ENCODE measurements at places on chromosomes 2 and 18.

- no peak for DNase-seq
Observed at GRCh38 chr2:188623995-188624643, 332.4 kb downstream of the GULP1 start.

DNA sequence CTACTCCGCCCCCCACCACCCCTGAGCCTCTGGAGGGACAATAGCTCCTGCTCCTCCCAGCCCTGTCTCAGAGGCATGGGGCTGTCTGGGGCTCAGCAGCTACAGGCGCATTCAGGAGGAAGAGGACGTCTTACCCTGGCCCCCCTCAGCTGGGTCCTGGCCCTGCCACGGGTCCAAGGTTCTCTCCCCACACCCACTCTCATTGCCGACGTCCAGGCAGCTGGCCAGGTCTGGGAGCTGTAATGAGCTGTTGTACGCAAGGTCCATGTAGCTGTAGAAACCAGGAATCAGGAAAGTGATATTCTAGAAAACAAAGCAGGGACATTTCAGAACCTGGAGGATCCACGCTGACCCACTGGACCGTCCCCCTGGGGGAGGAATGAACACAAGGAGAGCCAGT, 13.5 kb downstream of the PASK start:
- DNase-seq = no peak

GRCh38 chr2:165718610-165719210, 75.3 kb downstream of the GALNT3 start:
- DNase-seq = no peak

DNA sequence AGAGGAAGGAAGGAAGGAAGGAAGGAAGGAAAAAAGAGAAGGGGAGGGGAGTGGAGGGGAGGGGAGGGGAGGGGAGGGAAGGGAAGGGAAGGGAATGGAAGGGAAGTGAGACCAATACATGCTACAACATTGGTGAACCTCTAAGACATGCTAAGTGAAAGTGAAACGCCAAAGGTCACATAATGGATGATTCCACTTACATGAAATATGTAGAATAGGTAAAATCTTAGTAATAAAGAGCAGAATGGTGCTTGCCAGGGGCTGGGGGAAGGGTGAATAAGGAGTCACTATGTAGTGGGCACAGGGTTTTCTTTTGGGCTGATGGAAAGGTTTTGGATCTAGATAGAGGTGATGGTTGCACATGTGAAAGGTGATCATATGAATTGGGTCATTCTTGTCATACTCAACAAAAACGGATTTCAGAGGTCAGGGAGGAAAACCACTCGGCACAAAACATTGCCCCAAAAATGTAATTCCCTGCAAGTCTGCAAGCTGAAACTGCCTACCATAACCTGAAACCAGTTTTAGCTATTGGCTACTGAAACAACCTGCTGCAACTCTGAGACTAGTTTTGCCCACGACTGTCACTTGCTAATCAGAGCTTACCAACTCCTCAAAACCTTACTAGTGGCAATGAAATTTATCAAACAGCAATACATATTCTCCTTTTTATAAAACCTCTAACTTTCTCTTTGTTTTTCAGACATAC, 59.2 kb downstream of the CCDC141 start:
- DNase-seq = no peak

GRCh38 chr2:175166216-175166824, 1.7 kb downstream of the ATF2 start:
- no peak for DNase-seq

GRCh38 chr2:8636041-8636491, 45.8 kb upstream of the ID2 start:
- no peak for DNase-seq

DNA sequence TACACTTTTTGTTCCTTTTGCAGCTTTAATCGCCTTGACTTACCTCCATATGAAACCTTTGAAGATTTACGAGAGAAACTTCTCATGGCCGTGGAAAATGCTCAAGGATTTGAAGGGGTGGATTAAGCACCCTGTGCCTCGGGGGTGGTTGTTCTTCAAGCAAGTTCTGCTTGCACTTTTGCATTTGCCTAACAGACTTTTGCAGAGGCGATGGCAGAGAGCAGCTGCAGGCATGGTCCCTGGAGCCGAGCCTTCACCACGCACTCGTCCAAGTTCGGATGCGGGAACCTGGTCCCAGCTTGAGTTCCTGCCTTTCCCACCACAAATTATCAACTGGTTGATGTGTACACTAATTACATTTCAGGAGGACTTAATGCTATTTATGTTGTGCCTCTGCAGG, 232.7 kb downstream of the ALPK2 start:
- DNase-seq = no peak

DNA sequence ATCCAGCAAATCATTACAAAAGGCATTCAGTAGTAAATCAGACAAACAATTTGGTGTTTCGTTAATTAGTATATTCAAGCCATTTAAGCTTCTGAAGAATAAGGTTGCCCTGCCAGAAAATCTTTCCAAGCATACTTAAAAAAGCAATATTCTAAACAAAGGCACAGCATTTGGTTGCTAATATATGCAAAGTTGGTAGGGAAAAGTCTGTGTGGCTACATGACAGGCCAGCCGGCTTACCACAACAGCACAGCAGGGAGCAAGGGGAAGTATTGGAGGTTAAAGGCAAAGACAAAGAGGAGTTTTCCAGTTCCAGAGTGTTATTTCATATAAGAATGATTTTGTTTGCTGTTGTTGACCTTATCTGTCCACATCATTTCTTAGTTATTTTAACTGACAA, 282.3 kb downstream of the MBD5 start:
- no peak for DNase-seq

DNA sequence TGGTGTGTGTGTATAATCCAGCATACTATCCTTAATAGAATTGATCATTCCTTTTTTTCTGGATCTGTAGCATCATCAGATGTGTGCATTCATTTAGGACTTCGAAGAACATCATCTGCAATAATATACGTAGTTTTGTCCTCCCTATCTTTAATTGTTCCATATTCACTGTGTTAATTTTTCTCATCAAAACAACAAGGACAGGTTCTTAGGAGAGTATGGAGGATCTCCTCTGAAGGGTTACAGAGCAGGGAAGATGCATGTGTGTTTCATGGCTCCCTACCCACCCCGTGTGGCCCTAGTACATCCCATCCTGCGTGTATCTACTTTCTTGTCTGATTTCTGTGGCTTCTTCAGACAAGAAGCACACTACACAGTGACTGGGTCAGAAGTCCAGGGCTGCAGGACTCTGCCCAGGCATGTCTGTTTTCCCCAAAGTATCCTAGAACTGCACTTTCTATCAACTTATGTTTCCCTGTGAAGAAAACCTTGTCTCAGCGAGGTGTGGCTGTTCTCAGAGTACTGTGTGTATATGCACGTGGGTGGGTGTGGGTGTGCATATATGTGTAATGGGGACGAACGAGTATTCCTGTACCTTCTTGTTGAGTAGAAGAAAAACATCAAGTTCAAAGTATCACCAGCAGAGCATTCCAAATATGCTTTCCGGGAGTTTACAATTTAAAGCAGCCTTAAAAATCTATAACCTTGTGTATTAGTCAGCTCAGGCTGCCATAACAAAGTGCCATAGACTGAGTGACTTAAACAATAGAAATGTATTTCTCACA, 220.4 kb upstream of the FOSL2 start:
- no peak for DNase-seq

- no peak for DNase-seq
Observed at GRCh38 chr2:44965684-44966083, 24.2 kb downstream of the SIX3 start.

DNA sequence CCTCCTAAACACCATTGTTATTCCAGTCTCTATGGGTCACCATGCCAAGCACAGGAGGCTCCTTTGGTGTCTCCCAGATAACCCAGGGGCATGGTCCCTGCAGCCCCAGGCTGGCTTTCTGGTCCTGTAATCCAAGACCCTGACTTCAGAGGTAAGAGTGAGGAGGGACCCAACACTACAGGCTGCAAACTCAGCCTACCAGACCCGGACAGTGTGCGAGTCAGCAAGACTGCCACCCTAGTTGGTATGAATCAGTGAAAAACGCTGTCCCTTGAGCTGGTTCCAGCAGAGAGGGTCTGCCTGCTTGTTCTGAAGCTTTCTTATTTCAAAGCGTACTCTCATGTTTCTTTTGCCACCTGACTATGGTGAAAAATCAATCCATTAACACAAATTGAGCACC, 47.6 kb upstream of the ZFP36L2 start:
- no peak for DNase-seq

DNA sequence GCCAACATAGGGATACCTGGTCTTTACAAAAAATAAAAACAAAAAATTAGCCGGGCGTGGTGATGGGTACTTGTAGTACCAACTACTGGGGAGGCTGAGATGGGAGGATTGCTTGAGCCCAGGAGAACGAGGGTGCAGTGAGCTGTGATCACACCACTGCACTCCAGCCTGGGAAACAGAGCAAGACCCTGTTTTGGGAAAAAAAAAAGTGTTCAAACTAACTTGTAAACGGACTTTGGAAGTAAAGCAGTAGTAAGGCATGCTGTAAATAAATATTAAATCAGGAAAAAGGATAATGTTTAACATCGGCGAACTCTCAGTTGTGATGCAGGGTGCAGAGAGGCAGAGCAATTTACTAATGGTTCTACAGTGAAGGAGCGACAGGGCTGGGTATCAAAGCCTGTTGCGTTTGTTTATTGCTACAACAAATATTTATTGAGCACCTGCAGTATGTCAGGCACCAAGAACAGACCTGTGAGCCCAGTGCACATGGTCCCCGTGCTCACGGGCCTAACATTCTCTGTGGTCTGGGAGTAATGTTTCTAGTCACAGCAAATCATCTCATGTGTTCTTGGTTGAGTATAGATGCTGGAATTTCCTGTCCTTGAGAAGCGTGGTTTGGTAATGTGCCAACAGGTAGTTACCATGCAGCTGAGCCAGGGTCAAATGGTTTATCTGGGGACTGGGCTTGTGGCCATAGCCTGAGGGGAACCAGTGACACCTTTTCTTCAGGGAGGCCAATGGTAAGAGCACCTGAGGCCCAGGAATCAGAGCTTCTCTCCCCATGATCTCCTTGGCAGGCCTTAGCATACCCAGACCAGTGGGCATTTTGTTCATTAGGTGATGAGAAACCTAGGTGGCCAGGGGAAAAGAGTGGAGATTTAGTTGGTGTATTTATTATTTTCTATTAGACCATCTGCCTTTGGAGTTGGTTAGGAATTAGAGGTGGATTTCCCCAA, 27.9 kb upstream of the GREB1 start:
- no peak for DNase-seq

GRCh38 chr2:118940486-118941120, 1.4 kb upstream of the MARCO start:
- no peak for DNase-seq

DNA sequence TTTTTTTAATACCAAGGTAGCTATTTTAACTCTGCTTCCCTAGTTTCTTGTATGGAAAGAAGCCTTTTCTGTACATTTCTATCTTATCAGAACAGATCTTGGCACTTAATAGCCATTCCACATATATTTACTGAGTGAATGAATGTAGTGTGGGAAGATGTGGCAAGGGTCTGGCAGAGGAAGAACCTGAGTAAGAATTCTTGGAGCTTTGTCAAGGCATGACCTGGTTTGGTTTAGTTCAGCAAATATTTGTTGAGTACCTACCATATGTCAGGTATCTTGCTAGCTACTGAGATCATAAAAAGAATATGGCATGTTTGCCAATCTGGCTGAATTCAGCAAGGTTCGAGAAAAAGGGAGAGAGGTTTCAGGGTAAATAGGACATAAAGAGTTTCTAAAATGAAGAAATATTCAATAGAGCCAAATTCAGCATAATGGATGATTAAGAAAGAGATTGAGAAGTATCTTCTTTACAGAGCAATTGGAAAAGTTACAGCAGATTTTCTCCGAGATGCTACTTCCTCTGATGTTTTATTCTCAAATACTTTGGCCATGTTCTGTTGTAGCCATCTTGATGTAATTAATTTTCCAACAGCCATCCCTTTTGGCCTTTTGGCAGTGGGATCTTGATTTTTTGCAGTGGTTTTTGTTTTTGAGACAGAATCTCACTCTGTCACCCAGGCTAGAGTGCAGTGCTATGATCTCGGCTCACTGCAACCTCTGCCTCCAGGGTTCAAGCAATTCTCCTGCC, 21.7 kb upstream of the MEP1B start:
- DNase-seq = no peak

GRCh38 chr18:11004294-11004693, 145.1 kb downstream of the PIEZO2 start:
- no peak for DNase-seq

DNA sequence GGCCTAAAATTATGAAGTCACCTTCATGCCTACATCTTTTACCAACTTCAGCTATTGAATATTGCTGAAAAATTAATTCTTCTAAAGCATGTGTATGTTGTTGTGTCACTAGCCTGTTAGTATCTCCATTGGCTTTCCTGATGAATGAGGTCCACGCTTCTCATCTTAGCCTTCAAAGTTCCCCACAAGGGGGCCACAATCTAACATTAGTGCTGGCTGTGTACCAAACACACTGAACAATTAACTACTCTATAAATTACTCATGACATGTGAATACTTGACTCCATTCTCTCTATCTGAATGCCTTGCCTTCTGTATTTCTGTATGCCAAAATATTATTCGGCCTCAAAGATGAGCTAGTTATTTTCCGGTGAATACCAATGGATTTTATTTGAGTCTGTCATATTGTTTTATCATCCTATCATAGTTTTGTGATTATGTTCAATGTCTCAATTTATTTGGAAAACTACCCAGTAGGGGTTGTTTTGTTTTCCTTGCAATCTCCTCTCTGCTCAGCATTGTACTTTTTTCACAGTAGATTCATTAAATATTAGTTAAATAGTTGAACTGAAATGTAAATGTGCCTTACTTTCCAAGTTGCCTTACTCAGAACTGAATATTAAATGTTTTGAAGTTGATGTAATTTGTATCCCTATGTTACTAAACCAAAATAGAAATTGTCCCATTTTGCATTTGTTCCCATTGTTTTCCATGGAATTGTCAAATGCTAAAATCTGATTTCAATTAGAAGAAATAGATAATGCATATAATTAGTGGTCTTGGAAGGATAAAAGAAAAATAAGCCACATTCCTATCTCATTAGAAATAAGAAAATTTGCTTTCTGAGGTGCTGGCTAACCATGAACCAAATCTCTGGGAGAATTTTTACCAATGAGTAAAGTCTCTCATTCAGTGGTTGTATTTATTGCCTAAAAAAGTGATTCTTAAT, 208.4 kb upstream of the COL3A1 start:
- DNase-seq = no peak

DNA sequence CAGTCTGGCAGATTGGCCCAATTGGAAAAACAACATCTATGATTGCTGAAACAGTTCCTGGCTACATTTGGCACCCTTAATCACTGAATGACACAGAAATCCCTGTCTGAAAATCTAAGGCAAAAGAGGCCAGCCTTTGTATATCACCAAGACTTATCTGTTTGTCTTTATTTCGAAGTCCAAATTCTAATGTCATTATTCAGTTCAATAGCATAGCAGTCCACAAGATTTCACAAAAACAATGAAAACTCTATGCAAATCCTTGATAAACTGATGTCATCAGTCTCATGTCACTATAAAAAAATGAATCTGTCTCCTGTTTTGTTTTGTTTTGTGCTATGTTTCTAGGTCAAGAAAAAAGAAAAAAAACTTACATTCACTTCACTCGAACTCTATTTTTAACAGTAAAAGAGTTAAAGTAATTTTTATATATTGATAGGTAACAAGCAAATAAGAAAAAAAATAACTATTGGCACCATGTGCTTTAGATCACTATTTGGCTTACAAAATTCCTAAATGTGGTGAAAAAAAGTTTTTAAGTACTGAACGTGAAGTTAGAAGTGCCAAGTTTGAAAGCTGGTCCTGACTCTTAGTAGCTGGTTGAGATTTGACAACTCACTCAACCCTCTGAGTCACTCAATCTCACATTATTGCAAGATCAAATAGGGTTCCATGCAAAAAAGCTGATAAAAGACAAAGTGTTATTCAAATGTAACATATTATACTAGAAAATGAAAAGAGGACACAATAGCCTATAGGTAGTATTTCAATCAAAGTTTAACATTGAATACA, 359.3 kb downstream of the IRS1 start:
- no peak for DNase-seq

- no peak for DNase-seq
Observed at GRCh38 chr18:35010993-35011392, 30.2 kb upstream of the MAPRE2 start.
